ENCODE measurements at places on chromosomes 7 and 10.
A peak's percentile ranks its signal among the peaks of the same experiment; 100 is the strongest.

DNA sequence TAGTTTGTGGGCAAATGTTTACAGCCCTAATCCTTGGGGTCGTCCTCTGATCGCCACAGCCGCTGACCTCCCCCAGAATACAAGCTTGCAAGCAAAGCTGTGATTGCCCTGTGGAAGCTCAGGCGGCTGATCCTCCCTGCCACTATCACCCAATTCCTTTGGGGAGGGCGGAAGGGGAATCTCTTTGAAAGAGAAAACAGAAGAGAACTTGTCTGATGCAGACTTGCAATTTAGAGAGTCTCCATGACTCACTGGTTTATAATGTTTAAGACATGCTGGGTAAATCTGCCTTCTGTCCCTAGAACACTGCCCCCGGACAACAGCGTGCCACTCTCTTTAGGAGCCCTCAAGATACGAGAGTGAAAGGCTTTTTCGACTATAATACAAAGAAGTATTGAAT, 75.5 kb downstream of the NRP1 start:
- DNase-seq, result no peak

DNA sequence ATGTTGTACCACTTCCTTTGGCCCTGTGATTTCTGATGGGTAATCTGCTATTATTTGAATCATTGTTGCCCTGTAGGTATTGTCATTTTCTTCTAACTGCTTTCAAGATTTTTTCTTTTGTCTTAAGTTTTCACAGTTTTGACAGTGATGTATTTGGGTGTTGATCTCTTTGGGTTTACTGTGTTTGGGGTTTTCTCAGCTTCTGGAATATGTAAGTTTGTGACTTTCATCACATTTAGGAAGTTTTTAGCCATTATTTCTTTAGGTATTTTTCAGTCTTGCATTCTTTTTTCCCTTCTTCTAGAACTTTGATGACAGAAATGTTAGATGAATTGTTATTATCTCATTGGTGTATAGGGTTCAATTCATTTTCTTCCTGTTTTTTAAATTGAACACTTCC, 23.1 kb upstream of the PON2 start:
- no peak for DNase-seq

GRCh38 chr10:127999297-128000129, 92.6 kb downstream of the PTPRE start:
- no peak for DNase-seq

- DNase-seq, result no peak
Observed at GRCh38 chr10:129695671-129696070, 228.6 kb downstream of the MGMT start.

- no peak for DNase-seq
Observed at GRCh38 chr7:29255199-29255878, 60.8 kb downstream of the CHN2 start.

- no peak for DNase-seq
Observed at GRCh38 chr10:89669985-89670384, 24.9 kb upstream of the PANK1 start.

- DNase-seq, result no peak
Observed at GRCh38 chr10:80296942-80297341, 7.5 kb upstream of the MAT1A start.

DNA sequence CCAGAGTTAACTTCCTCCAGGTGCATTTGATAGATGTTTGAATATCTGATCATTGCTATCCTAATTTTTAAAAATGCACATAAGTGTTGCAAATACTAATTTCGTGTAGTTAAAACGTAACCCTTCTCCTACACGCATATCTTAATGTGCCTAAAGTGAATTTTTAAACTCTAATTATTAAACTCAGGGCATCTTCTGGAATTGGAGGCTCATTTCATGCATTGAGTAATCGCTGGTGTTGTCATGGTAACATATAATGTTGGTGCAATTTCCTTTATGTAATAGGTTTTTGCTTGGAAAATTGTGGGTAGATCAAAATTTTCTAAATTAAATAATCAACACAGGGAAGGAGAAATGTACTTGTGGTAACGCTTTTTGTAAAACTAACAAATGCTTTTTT, 56.2 kb downstream of the ARMC3 start:
- no peak for DNase-seq

GRCh38 chr10:18313140-18313530, 172.9 kb downstream of the CACNB2 start:
- DNase-seq, result no peak

- DNase-seq, result no peak
Observed at GRCh38 chr10:28738200-28738599, 60.9 kb downstream of the BAMBI start.

DNA sequence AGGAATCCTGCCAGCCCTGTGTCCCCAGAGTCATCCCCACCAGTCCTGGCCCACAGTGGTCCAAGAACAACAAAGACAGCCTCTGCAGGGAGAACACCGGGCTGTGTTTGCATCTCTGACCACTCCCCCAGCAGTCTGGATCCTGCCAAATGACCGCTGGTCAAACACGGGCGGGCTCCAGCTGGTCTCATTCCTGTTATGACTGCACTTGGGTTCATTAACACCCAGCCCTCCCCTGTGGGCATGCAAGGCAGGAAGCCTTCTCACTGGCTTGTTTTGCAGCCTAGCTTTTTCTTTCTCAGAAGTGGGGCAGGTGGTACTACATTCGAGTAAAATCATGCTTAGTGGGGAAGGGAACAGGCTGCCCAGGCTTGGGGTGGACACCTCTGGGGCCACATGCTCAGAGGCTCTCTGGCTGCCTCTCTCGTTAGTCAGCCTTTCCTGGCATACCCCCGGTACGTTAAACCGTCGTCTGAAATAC, 190.0 kb downstream of the PLXNA4 start:
- DNase-seq, result peak; percentile 78

GRCh38 chr7:140196361-140197217, 19.8 kb upstream of the KDM7A start:
- no peak for DNase-seq

DNA sequence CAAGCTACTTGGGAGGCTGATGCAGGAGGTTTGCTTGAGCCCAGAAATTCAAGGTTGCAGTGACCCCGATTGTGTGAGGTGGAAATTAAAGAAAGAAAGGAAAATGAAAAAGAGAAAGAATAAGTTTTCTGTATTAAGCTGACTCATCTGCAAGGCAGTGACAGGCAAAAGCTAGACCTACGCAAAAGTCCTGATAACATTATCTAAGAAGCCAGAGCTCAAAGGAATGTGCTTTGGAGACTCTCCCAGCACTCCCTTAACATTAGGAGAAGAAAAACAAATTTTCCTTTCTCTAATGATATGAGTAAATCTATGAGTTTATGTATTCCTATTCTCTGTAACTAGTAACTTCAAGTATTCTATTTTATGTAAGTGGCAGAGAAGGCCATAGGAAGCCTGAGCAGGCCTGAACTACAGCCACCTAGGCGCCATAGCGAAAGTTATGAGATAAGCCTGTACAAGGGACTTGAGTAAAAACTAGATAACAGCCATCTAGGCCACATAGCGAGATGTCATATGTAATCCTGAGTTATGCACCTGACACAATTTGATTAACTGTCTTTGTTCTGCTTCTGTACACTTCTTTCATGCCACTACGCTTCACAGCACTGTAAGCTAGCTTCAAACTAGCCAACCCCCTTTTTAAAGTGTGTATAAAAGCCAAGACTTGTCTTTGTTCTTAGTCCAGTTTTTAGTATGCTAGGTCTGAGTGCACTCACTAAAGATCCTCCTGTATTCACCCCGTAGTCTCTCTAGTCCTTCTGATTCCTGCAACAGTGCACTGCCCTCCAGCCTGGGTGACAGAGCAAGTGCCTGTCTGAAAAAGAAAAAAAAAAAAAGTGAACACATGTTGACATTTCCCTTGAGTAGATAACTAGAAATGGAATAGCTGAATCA, 9.4 kb upstream of the ZWINT start:
- no peak for DNase-seq

GRCh38 chr10:48414160-48414559, 107.7 kb downstream of the MAPK8 start:
- no peak for DNase-seq

Measured in NCI-H748 treated with DMSO at 0.1 percent for 48 hours (cell line).